ENCODE measurements at places on chromosomes 7 and 10.
A peak's percentile ranks its signal among the peaks of the same experiment; 100 is the strongest.

- DNase-seq = peak; percentile 83
Measured at GRCh38 chr10:110009736-110010475, 2.1 kb downstream of the ADD3 start.

GRCh38 chr10:84176836-84177474, 3.4 kb downstream of the GPR15LG start:
- DNase-seq = no peak

GRCh38 chr7:14934839-14935238, 32.3 kb upstream of the DGKB start:
- DNase-seq = no peak

- no peak for DNase-seq
Measured at GRCh38 chr7:138186951-138187351, 110.7 kb downstream of the AKR1D1 start.

Measured in CD4-positive, alpha-beta T cell treated with Interleukin-21 for 1 hour (primary cell).